ENCODE measurements at places on chromosomes 11 and 22.

DNA sequence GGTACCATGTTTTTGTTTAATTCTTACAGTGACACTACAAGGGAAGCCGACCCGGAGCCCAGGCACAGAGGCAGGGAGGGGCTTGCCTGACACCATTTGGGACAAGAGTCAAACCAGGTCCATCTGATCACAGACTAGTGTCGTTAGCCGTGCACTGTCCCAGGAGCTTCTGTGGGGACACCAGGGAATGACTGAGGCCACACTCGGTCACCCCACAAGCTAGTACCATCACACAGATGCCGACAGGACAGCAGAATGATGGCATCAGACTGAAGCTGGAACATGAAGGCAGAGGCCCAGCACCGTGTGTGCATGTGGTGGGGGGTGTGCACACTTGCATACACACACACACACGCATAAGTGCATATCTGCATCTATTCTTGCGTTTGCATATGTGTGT, 61.5 kb upstream of the NECTIN1 start:
- DNase-seq = no peak

GRCh38 chr11:4697585-4697984, at the start of gene OR51E2:
Gene OR51E2 (minus strand): TSS chr11:4697853. CDS start chr11:4682711, 15,142 bp downstream.
- peak; percentile 78 for DNase-seq

GRCh38 chr22:49657275-49657973, 170.2 kb downstream of the BRD1 start:
- no peak for DNase-seq

GRCh38 chr11:15195454-15196200, 80.9 kb downstream of the INSC start:
- no peak for DNase-seq

GRCh38 chr22:49803134-49803533, 24.5 kb downstream of the BRD1 start:
- no peak for DNase-seq

DNA sequence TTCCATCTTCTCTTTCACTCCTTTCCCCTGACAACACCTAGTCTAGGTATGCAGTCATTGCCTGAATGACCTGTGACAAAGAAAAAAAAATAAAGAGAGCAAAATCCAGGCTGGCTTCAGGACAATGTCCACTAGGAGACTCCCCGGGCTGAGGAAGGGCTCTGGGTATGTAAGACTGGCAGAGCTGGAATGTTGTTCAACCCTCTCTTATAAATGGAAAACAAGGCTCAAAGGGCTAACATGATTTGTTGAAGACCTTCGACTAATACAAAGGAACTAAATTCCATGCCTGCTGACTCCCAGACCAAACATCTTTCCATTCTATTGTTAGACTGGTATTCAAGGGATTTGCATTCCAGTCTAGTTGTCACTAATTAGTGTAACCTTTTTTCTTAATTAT, 122.2 kb downstream of the ARL14EP start:
- no peak for DNase-seq

DNA sequence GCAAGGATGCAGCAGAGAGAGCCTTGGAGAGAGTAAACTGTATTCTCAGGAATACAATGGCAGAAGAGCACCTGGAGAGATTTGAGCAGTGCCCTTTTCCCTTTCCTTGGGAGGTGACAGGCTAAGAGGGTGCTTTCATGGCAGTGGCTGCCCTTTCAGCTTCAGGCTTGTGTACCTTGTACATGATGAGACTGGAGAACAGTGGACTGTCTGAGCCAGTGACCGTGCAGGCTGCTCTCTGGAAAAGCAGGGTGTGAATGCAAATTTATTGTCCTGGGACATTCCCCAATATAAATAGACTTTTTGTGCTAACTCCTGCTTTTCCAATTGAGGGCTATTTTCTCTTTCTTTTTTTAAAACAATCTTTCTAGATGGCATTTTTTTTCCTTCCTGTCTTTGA, 99.3 kb downstream of the TRIM44 start:
- DNase-seq = no peak

GRCh38 chr22:25663654-25664053, 78.3 kb upstream of the MYO18B start:
- no peak for DNase-seq
